ENCODE measurements at places on chromosomes 6 and 20.

DNA sequence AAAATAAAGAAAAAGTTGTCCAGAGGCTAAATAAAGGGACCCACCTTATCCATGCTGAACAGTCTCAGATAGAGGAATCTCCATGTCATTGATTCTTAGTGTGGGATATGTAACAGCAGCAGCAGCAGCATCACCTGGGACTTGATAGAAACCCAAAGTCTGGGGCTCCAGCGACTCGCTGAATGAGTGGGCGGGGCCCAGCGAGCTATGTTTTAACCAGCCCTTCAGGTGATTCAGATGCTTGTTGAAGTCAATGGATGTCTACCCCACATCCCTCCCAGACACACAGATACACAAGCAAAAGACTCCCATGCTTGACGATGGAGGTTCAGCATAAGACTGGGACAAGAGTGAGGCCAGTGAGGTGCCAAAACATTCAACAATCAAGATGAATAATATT, 298.6 kb downstream of the UBE3D start:
- DNase-seq, result no peak

DNA sequence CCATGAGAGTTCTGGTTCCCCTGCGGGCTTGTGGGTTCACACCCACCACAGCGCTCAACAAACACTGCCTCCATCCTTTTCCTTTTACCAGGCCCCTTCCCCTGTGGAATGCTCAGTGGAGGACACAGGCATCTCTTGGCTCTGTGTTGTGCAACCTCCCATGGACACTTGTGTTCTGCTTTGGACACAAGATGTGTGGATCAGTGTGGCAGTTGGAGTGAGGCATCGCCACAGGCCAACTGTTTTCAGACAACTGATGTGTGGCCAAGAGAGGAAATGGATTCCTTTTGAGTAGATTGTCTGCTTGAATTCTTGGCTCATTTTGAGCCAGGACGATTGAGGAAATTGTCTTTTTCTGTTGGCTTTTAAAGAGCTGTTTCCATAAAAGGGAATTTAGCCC, 26.8 kb downstream of the CST8 start:
- DNase-seq, result no peak

DNA sequence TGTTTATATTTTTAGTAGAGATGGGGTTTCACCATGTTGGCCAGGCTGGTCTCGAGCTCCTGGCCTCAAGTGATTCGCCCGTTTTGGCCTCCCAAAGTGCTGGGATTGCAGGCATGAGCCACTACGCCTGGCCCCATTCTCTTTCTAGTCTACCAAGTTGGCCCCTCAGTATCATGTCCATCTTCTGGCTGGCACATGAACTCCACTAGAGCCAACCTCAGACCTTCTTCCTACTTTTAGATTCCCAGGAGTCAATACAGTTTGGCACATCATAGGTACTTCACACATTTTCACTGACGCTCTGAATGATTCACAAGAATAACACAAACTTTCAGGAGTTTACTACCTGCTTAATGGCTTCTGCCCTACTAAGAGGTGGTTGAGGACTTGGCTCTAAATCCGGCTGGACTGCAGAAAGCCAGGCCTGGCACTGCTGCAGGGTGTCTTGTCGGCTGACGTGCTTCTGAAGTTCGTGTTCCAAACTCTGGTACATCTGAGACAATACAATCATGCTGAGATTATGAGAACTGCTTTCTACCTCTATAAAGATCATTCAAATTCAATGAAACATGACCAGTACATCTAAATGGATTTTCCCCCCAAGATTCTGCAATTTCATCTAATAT, 293.3 kb downstream of the SYNE1 start:
- DNase-seq, result no peak

DNA sequence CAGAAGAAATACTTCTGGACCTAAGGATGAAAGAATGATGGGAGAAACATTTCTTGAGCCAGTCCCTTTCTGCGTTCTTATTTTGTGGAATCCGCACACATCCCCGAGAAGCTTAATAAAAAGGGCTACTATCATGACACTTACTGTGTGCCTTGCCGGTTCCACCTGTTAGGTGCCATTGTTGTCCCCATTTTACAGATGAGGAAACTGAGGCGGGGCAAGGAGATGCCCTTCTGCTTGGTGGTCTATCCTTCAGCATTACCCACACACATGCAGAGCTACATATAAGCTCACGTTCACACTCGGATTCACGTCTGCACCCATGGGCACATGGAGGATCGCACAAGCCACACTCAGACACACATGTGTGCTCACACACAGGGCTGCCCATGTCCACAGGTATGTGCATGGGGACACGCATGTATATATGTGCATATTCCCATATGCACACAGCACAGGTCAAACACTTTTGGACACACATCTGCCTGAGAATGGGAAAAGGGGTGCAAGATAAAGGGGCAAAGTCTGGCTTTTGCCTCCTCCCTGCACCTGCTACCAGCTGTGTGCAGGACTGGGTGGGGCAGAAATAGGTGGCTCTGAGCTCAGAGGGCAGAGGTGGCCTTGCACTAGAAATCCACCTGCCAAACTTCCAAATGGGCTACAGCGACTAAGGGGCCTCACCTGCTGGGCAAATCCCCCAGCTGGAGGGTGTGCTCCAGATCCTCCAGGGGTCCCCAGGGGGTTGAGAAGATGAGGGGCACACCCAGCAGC, 30.5 kb upstream of the ADA start:
- DNase-seq, result no peak

- DNase-seq, result peak; percentile 75
These were observed 283.9 kb upstream of the SUPT3H start for GRCh38 chr6:45661661-45662060.

DNA sequence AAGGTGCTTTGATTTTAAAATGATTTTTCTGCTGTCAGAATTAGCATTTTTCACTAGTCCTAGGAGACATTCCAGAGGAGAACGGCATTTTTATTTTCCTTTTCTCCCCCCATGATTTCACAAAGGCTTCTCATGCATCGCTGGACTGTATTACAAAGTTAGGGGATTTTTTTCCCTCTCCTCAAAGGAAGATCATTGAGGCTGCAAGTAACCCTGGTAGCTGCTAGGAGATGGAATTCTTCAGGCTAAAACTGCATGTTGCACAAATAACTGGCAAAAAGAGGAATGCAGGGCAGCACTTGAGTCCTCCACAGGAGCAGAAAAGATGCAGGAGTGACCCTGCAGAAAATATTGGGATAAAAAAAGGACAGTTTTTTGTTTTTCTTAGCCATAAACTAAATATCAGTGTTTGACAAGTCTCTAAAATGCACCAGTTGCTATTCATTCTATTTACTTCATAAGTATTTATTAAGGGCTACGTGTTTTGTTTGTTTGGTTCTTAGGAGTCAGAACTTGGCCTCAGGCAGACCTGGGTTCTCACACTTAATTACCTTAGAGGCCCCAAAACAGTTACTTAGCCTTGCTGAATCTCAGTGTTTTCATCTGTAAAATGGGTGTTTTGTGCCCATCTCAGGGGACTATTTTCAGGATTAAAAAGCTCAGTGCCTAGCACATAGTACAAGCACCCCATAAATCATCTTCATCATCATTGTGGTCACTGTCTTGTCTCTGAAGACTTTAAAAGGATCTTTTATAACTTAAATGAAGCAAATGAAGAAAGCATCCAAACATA, 144.5 kb upstream of the ID4 start:
- no peak for DNase-seq

GRCh38 chr20:2576317-2576727, 39.9 kb downstream of the TMC2 start:
- DNase-seq, result no peak

- no peak for DNase-seq
These were observed 170.2 kb downstream of the SLC24A3 start for GRCh38 chr20:19382386-19383340.

DNA sequence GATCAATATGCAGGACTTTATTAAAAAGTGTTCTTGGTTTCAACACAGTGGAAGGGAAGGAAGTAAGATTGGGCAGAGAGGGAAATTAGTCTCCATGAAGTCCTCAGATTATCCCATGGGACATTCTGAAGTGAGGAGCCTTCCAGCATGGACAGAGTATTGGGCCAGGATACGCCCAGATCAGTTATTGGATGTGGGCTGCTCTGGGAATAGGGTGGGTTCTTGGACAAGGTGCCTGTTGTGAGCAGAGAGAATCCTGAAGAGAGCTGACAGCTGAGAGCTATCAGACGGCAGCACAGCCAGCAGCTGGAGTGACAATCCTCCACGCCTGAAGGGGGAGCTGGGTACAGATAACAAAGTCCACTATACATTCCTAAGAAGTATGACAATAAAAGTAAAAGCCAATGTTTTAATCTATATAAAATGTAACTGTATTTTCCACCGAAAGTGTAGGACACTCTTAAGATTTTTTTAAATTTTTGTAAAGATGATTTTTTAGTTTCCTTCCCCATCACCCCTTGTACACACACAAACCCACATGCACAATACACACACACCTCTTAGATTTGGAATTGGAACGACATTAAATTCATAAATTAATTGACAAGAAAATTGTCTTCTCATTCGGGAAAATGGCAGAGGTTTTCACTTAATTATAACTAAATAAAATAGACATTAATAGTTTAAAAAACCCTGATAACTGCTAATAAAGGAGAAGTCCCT, 107.8 kb downstream of the FBXO5 start:
- no peak for DNase-seq

- DNase-seq, result no peak
These were observed 10.1 kb upstream of the SLC22A7 start for GRCh38 chr6:43287717-43288679.

GRCh38 chr6:135897087-135897486, 45.6 kb downstream of the PDE7B start:
- DNase-seq, result no peak

DNA sequence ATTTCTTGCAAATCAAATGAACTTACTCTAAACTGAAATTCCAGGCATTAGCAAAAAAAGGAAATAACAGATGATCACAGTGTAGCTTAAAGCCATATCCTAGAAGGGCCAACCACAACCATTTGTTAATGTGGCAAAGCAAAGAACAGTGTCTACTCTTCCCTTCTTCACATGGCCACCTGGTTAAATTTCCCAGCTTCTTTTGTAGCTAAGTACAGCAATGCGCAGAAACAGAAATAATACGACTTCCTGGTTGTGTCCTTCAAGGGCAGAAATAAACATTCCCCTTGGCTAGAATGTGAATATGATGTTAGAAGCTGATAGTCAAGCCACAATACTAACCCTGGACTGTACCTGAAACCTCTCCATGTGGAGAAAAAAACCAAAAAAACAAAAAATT, 9.6 kb downstream of the SNX3 start:
- no peak for DNase-seq

- DNase-seq, result no peak
These were observed 76.3 kb downstream of the ZMYND8 start for GRCh38 chr20:47280228-47280627.

DNA sequence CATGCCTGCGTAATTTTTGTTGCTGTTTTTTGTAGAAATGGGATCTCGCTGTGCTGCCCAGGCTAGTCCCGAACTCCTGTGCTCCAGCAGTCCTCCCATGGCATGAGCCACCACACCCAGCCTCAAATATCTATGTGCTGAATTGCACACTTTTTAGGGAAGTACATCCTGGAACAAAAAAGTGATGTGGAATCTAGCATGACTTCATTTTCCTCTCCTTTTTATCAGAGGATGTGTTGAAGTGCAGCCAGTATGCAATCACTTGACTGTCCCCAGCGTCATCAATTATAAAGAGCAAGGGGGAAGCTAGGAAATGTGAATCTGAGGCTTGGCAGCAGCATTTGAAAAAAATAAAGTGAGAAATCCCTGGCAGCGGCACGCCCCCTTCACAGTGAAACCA, 6.4 kb upstream of the EXOC2 start:
- DNase-seq, result no peak

DNA sequence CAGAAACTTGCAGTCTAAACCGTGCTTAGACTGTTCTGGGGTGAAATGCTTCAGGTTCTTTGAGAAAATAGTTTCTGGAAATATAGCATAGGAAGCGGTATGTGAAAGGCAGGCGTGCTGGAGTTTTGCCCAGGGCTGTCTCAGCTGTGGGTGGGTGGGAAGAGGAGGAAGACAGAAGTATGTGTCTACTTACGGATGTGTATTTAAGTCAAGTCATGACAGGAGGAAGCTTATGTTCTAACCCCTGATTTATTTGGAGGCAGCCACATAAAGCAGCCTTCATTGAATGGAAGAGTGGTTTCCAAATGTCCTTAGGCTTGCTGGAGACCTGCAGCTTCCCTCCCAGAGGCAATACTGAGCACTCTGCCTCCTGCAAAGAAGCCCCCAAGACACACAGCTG, 345.8 kb upstream of the PRND start:
- no peak for DNase-seq

- no peak for DNase-seq
These were observed 15.2 kb upstream of the NOP56 start for GRCh38 chr20:2637246-2637645.

- no peak for DNase-seq
These were observed 286.5 kb upstream of the MARCKS start for GRCh38 chr6:113570641-113571040.

GRCh38 chr6:84774157-84774984, 10.0 kb upstream of the TBX18 start:
- no peak for DNase-seq
